ENCODE measurements at places on chromosomes 2 and 18.

DNA sequence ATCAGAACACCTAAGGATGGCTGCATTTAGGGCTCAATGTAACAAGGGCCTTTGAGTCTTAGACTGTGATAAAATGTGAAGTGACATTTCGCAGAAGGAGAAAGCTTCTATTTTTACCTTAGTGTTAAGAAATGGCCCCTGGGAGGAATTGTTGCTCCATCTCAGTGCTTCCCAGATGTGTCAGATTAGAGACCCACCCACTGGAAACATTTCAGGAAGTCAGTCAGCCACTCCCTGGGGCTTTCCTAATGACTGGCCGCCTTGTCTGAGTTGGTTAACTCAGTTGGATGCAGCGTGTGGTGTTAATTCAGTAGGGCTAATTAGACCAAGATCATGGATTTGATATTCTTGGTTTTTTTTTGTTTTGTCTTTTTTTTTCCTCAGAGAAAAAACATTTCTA is 355.9 kb downstream of the PIK3C3 start:
- no peak for DNase-seq

GRCh38 chr2:160223560-160223959 is 23.5 kb upstream of the ITGB6 start:
- no peak for DNase-seq

GRCh38 chr2:66576561-66577320 is 141.8 kb downstream of the MEIS1 start:
- DNase-seq: no peak

GRCh38 chr2:58560531-58560930 is 319.4 kb upstream of the FANCL start:
- DNase-seq: no peak

DNA sequence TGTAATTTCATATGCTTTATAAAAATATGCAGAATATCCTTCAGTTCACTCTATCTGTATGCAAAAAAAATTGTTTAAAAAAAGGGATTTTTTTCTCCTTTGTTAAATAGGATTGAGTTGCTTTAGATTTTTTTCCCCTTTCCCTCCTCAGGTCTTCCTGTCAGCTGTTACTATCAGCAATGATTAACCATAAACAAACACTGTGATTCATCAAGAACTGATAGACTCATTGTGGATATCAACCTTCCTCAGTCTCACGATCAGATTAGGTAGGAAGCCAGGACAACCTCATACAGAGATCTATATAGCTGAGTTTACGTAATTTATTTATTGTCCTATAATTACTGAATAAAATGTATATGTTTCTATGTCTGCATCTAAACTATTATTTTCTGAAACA is 2136.2 kb upstream of the CELF4 start:
- DNase-seq: no peak

DNA sequence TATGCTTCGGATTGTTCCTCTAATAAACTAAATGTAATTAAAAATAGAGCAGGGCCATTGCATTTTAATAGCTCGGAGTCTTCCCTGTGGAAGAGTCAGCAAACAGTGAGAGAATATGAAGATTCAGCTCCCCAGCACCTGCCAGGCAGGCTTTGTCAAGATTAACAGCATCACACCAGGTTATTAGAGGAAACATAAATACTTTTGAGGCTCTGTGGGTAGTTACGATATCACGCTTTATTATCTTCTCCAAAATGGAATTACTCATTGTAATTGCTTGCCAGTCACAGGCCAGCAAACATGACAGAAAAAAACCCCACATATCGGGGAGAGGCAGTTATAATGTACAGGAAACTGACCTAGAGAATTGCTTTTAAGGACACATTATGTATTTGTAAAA is 303.9 kb downstream of the CPS1 start:
- DNase-seq: no peak

DNA sequence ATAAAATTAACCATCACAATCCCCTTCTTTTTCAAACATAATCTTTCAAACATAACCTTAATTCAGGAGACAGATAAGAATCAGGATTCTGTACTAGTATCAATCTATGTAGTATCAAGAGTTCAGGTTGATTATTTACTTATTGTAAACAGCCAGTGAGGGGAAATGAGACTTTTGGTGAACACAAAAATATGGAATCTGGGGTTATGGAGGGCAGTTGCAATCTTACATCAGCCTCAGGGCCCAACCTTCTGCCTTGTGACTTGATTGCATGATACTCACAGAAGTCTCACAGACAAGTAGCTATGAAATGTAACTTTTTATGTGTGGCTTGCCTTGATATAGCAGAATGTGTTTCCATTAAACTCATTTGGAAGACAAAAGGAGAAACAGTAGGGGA is 262.7 kb upstream of the THSD7B start:
- DNase-seq: no peak

DNA sequence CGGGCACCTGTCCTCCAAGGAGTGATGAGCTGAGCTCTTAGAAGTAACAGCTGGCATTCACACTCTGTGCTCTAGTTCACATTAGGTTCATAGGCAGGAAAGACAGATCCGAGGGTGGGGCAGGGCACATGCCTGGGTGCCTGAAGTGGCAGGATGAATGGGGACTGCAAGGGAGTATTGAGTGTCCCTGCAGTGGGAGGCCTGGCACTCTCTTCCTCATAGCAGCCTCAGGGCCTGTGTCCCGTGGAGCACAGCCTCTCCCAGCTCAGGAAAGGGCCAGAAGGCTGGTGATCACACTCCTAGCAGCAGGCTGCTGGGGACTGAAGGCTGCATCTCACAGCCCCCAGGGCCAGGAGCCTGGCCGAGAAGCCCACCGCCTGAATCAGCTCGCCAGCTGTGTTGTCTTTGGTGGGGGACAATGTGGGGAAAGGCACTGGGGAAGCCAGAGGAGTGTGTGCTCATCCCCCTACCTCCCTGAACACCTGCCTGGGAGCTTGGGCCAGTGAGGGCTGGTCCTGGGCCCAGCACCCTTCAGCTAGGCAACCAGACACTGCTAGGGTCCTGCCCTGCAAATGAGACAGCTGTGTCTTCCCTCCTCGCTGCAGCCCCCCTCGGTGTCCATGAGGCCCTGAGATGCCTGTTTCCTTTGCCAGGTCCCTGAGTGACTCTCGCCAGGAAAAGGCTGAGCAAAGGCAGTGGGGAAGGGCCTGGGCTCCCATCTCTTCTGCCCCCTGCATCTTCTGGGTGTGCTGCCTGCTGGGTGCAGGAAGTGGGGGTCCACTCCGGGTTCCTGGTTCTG is 48.2 kb upstream of the HS6ST1 start:
- DNase-seq: no peak

GRCh38 chr18:25704494-25704893 is 352.5 kb upstream of the ZNF521 start:
- no peak for DNase-seq

DNA sequence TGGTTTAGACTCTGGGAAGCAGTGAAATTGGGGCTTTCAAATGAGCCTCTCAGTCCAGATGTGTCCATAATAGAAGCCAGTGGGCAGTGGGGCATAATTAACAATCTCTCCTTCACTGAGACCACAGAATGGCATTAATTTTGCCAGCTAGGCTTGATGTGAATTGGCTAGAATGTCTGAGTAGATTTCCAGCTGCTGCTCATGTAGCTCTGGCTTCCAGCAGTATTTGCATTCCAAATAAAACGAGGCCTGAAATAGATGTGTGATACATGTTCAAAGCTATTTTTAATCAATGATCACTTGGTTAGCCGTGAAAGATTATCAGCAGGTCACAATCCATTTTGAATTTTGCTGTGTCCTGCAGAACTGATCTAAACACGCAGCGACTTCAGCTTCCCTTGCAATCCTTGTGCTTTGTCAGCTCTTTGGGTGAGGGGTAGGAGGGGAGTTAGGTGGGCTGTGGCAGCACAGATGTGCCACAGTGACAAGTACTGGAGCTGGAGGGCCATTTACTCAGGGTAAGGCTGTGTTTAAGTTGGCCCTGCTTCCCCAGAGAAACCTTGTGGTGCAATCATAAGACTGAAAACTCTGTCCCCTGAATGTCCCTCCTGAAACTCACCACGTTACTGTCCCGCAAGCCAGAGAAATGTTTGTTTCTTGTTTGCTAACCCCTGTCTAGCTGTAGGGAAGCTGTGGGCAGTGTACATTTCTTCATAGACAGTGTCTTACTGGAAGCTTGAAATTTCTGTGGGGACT is 56.9 kb upstream of the TMEM178A start:
- no peak for DNase-seq

GRCh38 chr2:133378928-133379549 is 189.2 kb downstream of the NCKAP5 start:
- DNase-seq: no peak

DNA sequence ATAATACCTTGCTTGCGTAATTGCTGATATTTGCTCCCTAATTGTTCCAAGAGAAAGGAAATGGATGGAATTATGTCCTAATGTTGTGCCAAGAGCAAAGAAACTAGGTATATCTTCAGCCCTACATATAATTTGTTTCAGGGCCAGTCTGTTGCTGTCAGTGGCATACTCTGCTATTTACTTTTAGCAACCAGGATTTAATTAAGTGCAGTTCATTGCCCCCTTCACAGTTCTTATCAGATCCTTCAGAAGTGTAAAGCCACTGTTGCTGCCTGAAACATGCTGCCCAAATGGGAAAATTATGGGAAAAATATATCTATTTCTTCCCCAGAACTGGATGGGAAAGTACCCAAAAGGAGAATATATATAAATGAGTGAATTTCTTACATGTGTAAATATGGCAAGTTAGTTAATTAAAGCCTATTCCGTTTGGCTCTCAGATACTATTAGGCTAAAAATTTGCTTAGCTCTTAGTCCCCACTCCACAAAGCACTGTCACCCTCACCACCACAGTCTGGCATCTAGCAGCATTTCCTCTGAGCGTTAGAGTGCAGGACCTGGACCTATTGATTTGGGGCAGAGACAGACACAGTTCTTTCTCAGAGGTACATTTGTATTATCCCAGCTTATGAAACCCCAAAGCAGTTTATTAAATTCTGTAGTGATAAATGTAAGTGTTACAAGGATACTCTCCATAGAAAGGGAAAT is 72.8 kb upstream of the DTNA start:
- DNase-seq: no peak

GRCh38 chr18:9337873-9338272 is 3.3 kb downstream of the TWSG1 start:
- DNase-seq: peak; percentile 23

DNA sequence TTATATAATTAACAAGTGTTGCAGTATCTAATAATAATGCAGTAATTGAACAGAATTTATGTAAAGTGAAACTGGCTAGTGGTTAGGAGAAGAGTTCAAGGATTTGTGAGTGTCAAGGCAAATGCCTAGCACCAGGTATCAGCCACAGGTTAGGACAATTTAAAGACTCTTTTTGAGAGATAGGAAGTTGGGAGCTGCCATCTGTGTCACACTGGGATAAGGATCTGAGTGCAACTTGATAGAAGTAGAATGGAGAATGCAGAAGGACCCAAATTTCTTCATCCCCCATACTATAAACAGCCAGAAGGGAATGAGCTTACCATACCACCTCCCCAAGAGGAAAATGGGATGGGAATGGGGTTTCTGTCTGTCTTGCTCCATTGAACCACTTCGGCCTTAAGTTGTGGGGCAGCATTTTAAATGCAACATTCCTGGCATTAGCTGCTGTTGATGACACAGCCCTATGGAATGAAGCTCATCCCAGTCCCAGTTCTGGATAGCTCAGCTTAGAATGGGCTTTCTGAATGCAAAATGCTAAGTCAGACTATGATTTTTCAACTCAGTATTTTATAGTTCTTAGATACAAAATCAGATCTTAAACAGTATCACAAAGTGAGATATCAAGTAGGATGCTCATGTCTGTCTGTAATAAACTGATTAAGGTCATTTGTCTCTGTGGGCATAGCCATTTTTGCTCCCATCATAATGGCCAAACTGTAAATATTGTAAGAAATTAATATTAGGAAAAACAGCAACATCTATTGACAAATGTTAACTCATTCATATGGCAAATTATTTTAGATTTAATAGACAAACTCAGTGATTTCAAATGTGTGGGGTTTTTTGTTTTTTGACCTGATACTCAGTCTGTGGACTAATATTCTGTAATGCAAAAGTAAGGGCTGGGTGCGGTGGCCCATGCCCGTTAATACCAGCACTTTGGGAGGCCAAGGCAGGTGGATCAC is 44.0 kb downstream of the GPR155 start:
- DNase-seq: no peak

- DNase-seq: no peak
These were observed 307.5 kb upstream of the REG3G start for GRCh38 chr2:78718024-78718423.

GRCh38 chr2:46304635-46305034 is 7.4 kb downstream of the EPAS1 start:
- DNase-seq: no peak

DNA sequence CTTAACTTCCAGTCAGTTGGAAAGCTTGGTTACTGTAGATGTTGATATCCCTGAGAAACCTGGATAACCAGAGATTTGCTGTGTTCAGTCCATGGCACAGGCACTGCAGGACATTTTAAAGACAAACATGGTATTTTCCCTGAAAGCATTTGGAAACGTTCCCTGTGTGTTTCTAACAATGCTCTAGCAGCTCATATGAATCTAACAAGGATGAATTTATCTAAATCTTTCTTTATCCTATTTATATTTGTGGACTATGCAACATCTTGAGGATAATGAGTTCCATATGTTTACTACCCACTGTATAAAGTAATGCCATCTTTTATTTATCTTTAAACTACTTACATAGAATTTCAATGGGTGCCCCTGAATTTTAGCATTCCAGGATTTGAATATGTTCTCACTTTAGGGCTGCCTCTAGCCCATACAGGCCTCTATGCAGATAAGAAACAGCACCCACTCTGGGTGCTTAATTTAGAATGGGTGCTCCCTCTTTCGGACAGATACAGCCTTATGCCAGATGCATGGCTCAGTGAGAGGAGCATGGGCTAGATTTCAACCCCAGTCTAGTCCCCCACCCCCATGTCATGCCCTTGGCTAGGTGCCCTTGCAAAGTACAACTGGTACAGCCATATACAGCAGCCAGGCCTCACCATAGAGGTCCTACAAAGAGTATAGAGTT is 50.6 kb upstream of the NEMP2 start:
- DNase-seq: no peak

DNA sequence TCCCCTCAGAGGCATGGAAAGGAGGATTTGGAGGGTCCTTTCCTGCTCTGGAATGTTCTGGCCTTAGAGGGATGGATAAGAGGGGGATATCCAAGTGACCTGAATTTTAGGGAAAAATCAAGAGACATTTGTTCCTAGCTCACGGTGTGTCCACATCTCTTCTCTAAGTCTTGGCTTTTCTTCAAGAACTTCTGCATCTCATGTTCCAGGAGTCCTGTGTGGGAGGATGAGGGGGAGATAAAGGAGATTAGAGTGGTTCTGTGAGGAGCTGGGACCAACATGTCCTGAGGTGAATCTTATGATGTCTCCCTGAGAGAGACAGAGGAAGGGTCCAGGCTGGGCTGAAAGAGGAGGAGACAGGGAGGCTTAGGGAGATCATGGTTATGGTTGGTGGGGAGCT is 11.7 kb downstream of the EMX1 start:
- DNase-seq: no peak

GRCh38 chr2:85987266-85988174 is 98.7 kb upstream of the ST3GAL5 start:
- DNase-seq: no peak

DNA sequence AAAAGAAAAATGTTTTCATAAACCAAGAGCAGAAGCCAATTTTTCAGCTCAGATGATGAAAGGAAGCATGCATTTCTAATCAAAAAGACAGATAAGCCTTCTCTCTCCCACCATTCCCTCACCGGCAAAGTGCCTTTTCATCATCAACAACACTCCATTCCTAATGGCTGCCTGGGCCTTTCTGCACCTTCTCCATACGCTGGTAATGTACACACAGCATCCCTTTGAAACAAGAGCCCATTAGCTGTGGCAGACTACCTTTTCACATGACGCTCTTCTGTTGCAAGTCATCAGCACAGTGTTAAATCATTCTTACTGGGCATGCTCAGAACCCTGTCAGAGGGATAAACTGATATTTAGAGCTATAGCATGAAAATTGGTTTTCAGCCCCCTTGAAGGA is 408.9 kb downstream of the MEIS1 start:
- no peak for DNase-seq
